K562 (cell line): ENCODE measurements at places on chromosomes 5 and 9. TPM values are rescaled to one million over a fixed set of nuclear protein-coding genes. Genes with fewer than 3 reads are reported as not detected.

APBA1 gene
- total RNA-seq: 0.02 TPM in 1 of 2 replicates, not detected in the other

NACC2 gene
- total RNA-seq: 22.2 and 25.1 TPM in 2 replicates

- DNase-seq: no peak
These were observed 177.4 kb downstream of the NTRK2 start for GRCh38 chr9:84846906-84847305.

TMEM252 gene
- not detected in 2 replicates for total RNA-seq

- peak; percentile 53 for DNase-seq
These were observed 100.5 kb upstream of the NMUR2 start for GRCh38 chr5:152505442-152506042.

DNA sequence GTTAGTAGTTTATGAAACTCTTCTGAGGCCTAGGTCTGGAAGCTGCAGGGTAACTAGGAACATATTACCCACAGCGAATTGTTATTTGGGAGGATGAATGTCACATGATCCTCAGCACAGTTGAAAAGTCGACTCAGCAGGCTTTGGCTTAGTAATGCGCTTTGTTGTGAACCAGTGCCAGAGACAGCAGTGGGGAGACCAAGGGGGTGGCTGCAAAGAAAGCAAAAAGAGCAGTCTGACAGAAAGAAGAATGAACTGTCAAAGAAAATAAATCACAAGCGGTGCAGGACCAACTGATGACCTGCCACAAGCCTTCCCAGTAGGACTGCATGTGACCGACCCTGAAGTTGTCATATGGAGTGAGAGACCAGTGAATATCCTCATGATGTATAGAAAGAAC lies 170.0 kb downstream of the CCDC171 start:
- no peak for DNase-seq

DNA sequence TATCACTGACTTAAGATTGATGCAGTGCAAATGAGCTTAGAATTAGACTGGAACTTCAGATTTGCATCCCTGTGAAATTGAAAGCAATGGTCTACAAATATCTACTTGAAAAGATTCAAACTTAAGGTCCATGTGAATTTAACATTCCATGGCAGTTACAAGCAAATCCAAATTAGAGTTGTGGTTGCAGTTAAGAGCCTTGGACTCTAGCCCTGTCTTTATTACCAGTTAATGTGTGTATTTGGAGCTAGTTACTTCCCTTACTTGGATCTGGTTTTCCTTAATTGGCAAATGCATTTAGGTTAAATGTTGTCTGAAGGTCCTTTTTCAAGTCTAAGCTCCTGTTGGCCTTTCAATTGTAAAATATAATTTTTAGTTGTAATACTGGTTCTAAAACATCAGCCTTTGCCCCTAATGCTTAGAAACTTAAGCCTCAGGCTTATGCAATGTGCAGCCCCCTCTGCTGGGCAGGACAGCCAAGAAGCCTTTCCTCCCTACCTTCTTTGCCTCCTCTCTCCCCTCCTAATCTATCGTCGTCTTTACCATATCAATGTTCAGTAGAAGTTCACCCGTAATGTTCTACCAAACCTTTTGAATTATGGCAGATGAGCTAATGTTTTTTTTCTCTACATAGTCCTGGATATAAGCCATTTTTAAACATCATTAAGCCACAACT lies 59.5 kb downstream of the ERMP1 start:
- no peak for DNase-seq

KCTD16 gene
- not detected in 2 replicates for total RNA-seq

DNA sequence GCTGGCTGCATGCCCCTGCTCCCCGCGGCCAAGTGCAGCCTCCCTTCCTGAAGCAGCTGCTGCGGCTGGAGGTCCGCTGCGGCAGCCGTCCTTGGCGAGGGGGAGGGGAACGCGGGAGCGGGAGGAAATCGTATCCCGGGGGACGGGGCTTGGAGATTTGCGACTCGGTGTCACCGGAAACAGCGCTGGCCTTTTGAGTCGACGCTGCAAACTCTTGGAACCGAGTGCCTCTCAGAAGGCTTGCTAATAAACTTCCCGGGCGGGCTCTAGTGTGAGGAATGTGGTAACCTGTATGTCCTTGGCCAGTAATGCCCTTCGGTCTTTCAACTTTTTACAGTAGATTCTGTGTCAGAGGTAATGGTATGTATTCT lies 82.7 kb downstream of the PTPDC1 start:
- DNase-seq: no peak

DNA sequence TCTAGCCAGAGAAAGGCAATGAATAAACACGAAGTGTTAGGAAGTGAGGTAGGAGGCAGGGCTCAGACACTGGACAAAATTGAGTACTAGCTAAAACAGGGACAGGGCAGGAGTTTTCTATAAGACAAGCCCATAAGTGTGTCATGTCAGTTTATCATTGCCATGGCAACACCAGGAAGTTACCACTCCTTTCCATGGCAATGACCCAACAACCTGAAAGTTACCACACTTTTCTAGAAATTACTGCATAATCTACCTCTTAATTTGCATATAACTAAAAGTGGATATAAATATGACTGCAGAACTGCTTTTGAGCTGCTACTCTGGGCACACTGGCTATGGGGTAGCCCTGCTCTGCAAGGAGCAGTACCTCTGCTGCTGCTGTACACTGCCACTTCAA lies 442.5 kb upstream of the COX7C start:
- DNase-seq: no peak

DBN1 gene
- total RNA-seq: 78.9 and 84.3 TPM in 2 replicates

GRCh38 chr5:180523629-180524466 lies 29.7 kb downstream of the CNOT6 start:
- no peak for DNase-seq

GRCh38 chr9:34623374-34624235 lies 3.3 kb upstream of the DCTN3 start:
- no peak for DNase-seq

TXNDC8 gene
- not detected in 2 replicates for total RNA-seq

TLX3 gene
- total RNA-seq: not detected in 2 replicates

DNA sequence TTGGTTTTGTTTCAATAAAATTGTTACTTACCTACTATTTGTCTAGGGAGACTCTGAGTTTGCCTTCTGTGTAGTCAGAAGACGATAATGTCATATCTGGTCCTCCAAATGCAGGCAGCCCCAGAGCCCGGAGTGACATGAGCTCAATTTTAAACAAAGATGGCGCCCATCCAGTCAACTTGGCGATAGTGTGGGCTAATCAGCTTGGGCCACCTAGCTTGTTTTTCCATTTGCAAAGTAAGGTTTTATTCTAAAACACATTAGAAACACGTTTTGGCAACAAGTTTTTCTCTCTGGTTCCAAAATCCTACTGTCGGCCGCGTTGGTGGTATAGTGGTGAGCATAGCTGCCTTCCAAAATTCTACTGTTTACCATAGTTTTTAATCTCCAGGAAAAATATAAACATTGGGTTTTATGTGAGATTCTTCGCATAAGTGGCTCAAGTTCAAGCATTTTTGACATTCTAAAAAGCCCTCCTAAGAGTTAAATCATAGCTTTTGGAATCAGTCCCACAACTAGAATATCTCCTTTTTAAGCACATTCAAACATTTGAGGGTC lies 13.2 kb downstream of the TSC1 start:
- no peak for DNase-seq

DNA sequence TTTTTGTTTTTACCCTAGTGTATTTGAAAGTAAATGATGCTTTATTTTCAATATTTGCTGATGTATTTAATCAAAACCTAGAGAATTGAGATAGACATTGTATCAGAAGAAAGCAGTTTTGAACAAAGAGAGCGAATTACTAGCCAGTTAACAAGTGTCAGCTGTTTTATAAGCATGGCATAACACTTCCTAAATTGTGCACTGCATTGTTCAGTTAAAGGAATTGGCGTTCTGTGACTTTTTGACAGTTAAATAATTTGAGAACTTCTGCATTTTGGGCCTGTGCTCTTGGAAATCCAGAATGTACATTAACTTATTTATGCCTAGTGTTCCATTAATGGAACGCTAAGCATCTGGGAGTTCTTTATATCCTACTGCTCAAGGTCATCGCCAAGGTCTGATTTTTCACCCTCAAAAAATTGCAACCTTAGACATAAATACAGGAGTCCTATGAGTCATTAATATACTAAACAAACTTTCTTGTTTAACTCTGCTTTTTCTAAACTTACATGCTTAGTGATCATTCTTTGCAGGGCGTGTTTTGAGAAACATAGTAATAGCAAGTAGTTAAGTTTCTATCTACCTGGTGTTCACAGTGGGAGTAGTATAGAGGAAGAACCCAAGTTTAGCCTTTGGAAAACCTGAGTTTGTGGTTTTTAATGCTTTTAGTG lies 31.1 kb downstream of the RASA1 start:
- no peak for DNase-seq

GRCh38 chr9:37380570-37380969 lies 41.9 kb upstream of the GRHPR start:
- DNase-seq: no peak

GRCh38 chr9:101792475-101792874 lies 54.0 kb upstream of the GRIN3A start:
- DNase-seq: no peak

SPINK13 gene
- not detected in 2 replicates for total RNA-seq
